Stimulated activated memory B cell treated with anti-CD40 and anti-IgM and Interleukin-4, amounts not matched to agents 10 μg/mL and 1 μg/mL and 100 μg/mL, for 72 hours (primary cell): ENCODE measurements at places on chromosomes 1 and 21.
A peak's percentile ranks its signal among the peaks of the same experiment; 100 is the strongest.

DNA sequence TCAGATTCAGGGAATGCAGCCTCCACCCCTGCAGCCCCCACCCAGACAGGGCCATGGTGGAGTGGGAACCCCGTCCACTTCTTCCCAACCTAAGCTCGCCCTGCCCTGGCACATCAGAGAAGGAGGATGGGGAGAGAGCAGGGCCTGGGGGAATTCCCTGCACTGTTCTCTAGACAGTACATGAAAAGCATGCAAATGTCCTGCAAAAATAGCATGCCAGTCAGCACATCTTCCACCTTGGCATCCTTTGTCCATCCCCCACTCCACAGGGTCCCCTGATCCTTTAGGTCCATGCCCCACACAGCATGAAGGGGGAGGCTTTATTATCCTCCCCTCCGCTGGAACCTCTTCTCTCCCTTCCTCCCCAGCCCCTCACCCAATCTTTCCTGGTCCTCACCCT, 35.0 kb upstream of the RD3 start:
- peak; percentile 67 for ATAC-seq

DNA sequence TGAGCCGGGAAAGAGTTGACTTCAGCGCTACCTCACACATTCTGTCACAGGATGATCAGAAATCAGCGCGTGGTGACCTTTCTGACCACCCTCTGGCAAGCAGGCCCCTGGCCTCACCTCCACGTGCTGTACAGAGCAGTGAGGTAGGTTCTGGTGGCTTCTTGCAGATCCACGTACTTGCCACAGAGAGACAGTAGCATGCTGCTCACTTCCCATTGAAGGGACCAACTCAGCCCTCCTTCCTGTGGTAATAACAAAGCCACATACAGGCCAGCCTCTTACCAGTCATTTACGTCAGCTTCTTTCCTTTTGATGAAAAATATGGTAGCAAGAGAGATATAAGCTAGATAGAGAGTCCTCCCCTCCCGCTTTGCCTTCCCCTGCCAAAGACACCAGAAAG, 200.7 kb downstream of the CHRM3 start:
- no peak for ATAC-seq

GRCh38 chr1:99228153-99228552, 36.1 kb upstream of the PLPPR4 start:
- peak; percentile 73 for ATAC-seq

DNA sequence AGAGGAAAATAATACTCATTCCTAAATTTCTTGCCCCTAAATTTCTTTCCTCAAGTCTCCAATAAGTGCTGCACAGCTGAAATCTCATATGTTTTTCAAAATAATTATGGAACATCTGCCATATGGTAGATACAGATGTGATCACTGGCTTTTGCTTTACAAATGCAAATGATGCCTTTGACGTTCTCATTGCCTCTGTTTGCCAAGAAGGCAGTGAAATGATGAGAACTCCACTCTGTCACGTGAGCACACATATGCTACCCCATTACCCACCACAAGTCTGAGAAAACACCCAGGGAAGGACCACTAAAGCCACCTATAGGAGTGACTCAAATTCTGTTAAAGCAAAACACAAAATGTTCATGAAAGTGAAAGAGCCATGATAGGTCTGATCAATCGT, 43.9 kb downstream of the DSCAM start:
- ATAC-seq, result no peak

DNA sequence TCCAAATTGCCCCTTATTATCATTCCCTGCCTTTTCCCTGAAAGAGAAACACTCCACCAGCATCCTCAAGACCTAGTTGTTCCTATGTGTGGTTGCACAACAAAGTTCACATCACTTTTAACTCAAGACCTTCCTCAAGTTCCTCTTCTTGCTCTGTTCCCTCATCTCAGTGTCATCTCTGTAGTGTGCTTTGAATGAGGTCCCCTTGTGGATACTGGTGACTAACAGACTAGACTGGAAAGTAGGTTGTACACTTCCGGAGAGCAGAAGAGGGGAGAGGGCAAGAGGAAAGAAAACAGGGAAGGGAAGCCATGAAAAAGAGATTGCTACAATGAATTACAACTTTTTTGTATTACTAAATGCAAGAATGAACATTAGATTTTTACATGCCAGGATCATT, 853.8 kb downstream of the USP25 start:
- ATAC-seq, result no peak

DNA sequence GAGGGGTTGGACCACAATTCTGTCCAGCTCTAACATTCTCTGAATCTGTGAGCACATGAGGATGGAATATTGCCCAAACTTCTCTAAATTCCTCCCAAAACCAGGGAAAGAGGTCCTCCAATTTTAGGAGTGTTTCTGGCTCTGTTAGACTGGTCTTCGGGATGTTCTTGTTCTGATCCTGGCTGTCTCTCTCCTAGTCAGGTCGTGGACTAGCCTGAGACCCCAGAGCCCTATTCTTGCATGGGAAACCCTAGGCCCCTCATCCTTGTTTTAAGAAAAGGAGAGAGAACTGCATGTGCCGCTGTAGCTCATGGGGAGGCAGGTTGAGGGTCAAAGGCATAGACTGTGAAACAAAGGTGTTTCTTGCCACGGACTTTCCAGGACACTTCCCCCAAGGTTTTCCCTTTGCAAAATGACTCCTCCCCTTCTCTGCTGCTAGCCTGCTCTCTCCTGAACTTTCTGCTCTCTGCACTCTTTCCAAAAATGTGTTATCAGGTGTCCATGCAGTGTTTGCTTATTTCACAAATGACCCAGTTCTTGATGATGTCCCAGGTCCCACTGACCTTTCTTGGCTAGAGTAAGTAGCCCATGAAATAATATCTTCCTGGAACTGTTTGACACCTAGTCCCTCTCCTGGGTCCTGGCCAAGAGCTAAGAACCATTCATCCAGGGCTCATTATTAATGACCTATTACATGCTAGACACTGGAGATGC, 29.3 kb upstream of the RD3 start:
- no peak for ATAC-seq

- ATAC-seq, result no peak
These were observed 15.7 kb downstream of the PTPN22 start for GRCh38 chr1:113855630-113856400.

GRCh38 chr1:75794382-75794781, 2.3 kb upstream of the MSH4 start:
- no peak for ATAC-seq

GRCh38 chr1:21607549-21608529, 61.3 kb downstream of the RAP1GAP start:
- ATAC-seq, result peak; percentile 85

GRCh38 chr1:53620061-53620855, 118.7 kb downstream of the GLIS1 start:
- no peak for ATAC-seq

GRCh38 chr1:2411801-2412394, 466 bp downstream of the PEX10 start:
- peak; percentile 38 for ATAC-seq

- ATAC-seq, result no peak
These were observed 27.2 kb upstream of the ENO1 start for GRCh38 chr1:8905582-8906191.

- no peak for ATAC-seq
These were observed 212.3 kb downstream of the NCAM2 start for GRCh38 chr21:21210552-21210951.

DNA sequence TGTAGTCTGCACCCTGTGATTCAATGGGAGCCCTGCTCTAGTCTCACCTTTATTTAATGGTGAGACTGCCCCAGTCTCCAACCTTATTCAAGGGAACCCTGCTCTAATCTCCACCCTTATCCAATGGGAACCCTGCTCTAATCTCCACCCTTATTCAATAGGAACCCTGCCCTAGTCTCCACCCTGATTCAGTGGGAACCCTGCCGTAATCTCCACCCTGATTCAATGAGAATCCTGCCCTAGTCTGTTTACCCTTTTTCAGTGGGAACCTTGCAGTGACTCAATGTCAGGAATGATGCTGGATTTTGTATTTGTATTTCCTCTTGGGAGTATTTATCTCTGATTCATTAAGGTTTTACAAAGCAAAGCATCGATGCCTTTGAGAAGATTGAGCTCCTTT, 39.5 kb downstream of the TRPM2 start:
- ATAC-seq, result no peak

GRCh38 chr1:113780374-113781146, 21.3 kb upstream of the PHTF1 start:
- no peak for ATAC-seq

DNA sequence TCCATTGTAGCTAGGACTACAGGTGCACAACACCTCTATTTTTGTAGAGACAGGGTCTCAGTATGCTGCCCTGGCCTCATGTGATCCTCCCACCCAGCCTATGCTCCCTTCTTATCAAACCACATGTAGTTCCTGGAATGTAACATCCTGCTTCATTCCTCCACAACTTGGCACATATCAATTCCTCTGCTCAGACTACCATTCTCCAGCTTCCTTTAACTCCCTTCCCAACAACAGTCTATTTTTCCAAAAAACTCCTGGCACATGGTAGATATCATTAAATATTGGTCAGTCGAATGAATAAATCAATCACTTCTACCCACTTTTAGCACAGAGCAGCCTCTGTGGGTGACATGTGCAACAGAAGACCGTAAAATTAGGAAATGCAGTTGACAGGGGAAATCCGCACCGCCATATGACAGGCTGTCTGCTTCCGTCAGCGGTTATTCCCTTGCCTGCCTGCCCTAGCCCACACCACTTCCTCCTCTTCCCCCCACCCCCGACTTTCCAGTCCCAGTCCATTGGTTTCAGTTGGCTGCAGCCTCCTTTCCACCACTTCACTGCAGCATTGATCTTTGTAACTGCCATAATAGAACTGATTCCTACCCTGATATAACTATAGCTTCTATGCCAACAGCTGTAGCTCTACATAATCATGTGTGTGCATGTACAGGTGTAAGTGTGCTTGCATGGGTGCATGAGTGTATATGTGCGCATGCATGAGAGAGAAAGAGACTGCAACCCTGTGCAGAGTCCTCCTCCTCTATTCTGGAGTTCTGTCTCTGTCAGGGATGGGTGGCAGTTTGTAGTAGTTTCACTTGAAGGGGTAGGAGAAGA, 6.8 kb upstream of the AKR1A1 start:
- ATAC-seq, result peak; percentile 90

DNA sequence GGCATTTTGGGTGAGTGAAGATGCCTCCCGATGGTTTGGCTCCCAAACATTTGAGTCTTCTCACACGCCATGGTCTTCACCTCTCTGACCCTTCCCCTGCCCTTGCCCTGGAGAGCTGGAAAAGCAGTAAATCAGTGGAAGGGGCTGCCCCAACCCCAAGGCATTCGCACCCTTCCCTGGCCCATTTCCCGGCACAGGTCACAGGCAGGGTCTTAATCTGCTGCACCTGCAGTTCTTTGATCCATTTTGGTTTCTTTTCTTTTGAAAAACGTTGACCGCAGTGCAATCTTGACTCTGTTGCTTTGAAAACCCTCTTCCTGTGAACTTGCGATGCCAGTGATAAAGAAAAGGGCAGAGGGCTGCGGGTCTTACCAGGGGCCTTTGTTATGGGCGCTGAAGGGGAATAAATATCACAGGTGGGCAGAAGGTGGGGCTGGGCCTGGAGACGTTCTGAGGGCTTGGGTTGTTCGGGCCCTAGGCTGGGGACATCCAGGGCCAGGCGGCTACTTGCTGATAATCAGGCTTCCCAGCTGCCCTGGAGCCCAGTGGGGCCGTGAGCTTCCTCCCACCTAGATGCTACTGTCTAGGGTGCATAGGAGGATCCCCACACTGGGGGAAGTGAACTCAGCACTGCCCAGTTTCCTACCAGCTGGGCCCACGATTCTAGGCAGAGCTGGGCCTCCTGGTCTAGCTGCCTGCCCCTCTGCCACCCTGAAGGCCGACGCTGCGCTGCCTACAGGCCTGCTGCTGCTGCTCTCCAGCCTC, 38.6 kb upstream of the EPS8L3 start:
- ATAC-seq, result peak; percentile 18

- ATAC-seq, result no peak
These were observed 118.7 kb upstream of the CD34 start for GRCh38 chr1:208029381-208030287.

GRCh38 chr1:74586253-74586897, 74.0 kb upstream of the LRRC53 start:
- ATAC-seq, result no peak

GRCh38 chr1:8239306-8240023, 78.4 kb upstream of the SLC45A1 start:
- ATAC-seq, result no peak

- peak; percentile 79 for ATAC-seq
These were observed at the start of gene HEYL for GRCh38 chr1:39639305-39640130. Gene HEYL, minus strand, starts transcription at chr1:39639643. Its CDS starts 18 bp downstream, at chr1:39639625.

GRCh38 chr1:154791292-154792166, 78.6 kb downstream of the KCNN3 start:
- peak; percentile 85 for ATAC-seq

DNA sequence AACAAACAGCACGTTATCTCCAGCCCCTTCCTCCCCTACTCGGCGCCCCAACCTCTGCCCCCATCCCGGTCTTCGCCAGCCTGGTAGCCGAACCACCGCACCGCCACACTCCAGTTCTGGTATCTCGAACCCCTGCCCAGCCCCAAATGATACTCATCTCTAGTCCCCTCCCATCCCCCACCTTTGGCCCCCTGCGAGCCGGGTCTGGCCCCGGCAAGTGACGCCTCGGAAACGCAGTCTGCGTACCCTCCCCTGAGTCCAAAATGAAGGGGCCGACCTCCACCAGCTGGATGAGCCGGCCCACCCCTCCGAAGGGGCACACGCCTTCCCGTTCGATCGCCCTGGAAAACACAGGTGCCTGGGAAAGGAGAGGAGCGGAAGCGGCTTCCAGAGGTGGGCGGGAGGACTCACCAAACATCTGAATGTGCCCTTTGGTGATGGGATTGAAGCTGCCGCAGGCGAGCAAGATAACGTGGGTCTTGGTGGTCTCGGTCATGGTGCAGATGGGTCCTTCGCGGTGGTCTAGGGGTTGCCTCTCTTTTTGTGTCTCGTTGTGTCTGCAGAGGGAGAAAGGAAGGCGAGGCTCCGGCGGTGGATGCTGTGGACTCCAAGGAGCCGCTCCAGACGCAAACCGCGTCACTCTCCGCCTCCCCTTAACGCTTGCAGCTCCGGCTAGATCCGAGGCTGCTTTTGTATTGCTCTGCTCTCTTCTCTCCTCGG, at the start of gene NMNAT2:
NMNAT2 (minus strand) TSS at position 609 of the 720 bp plus-strand sequence; CDS start at position 496, 113 bp downstream.
- no peak for ATAC-seq

DNA sequence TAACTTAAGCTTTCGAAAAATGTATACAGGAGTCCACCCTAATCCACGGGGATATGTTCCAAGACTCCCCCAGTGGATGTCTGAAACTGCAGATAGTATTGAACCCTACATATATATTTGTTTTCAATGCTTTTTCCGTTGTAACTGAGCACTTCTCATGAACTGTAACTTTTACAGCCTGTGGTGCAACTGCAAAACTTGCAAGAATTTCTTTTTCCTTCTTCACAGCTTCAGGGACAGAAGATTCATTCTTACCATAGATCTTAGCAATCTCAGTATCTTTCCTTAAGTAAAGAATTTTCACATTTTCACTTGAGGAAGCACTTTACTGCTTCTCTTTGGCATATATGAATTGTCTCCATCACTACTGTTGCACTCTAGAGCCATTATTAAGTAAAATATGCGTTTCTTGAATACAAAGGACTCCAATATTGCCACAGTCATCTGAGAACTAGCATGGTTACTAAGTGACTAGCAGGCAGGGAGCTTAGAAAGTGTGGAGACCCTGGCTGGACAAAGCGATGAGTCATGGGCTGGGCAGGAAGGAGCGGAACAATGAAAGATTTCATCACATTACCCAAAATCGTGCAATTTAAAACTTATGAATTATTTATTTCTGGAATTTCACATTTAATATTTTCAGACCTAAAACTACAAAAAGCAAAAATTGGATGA, 14.1 kb downstream of the DPYD start:
- ATAC-seq, result no peak

GRCh38 chr1:167720965-167721616, 691 bp upstream of the MPZL1 start:
- ATAC-seq, result no peak

- no peak for ATAC-seq
These were observed 71.4 kb downstream of the MDM4 start for GRCh38 chr1:204587621-204588020.
